ENCODE measurements at places on chromosomes 6 and 20. TPM values are rescaled to one million over a fixed set of nuclear protein-coding genes. Genes with fewer than 3 reads are reported as not detected.

The PPARD gene
- polyA plus RNA-seq = 18.6 TPM

The TBX18 gene
- polyA plus RNA-seq = 6.6 TPM

The POPDC3 gene
- 0.26 TPM for polyA plus RNA-seq

The TP53INP2 gene
- 12.7 TPM for polyA plus RNA-seq

The FLRT3 gene
- polyA plus RNA-seq = 164 TPM

The CD93 gene
- polyA plus RNA-seq = 39.5 TPM

The MTG2 gene
- polyA plus RNA-seq = 26.3 TPM

The C6orf58 gene
- polyA plus RNA-seq = 0.82 TPM

The ZNF391 gene
- 12.6 TPM for polyA plus RNA-seq

The SPAG4 gene
- polyA plus RNA-seq = 2.2 TPM

The ACTL10 gene
- 0.29 TPM for polyA plus RNA-seq

The WFDC2 gene
- 141 TPM for polyA plus RNA-seq

The CRYBG1 gene
- polyA plus RNA-seq = 30.0 TPM

The HLA-DMA gene
- 18.3 TPM for polyA plus RNA-seq

The PLTP gene
- polyA plus RNA-seq = 133 TPM

The BMP2 gene
- polyA plus RNA-seq = 19.5 TPM

The LRRC73 gene
- 1.0 TPM for polyA plus RNA-seq

The PRICKLE4 gene
- 5.4 TPM for polyA plus RNA-seq

The TCF21 gene
- 184 TPM for polyA plus RNA-seq

The NRSN1 gene
- 0.15 TPM for polyA plus RNA-seq

The XKR7 gene
- 0.24 TPM for polyA plus RNA-seq

The SESN1 gene
- 26.5 TPM for polyA plus RNA-seq

The POM121L2 gene
- not detected for polyA plus RNA-seq

The SCRT2 gene
- 0.06 TPM for polyA plus RNA-seq

The GJA1 gene
- 63.3 TPM for polyA plus RNA-seq

The TBXT gene
- not detected for polyA plus RNA-seq

The RCAN2 gene
- polyA plus RNA-seq = 27.5 TPM

The FNDC1 gene
- 7.1 TPM for polyA plus RNA-seq

The WFDC10B gene
- not detected for polyA plus RNA-seq

The PLA2G7 gene
- polyA plus RNA-seq = 3.1 TPM

The PHACTR1 gene
- polyA plus RNA-seq = 14.8 TPM

The RAET1L gene
- polyA plus RNA-seq = not detected

The PSORS1C2 gene
- not detected for polyA plus RNA-seq

The CST2 gene
- not detected for polyA plus RNA-seq

The LPA gene
- polyA plus RNA-seq = 0.28 TPM

The EDN1 gene
- 4.8 TPM for polyA plus RNA-seq

The PTGIS gene
- polyA plus RNA-seq = 31.6 TPM

The SLC26A8 gene
- 0.32 TPM for polyA plus RNA-seq

The PERP gene
- polyA plus RNA-seq = 19.4 TPM

The ULBP3 gene
- polyA plus RNA-seq = 10.1 TPM

The OR2H1 gene
- polyA plus RNA-seq = not detected

The SMOC2 gene
- polyA plus RNA-seq = 25.7 TPM

The HBS1L gene
- polyA plus RNA-seq = 77.3 TPM

The TFEB gene
- 8.6 TPM for polyA plus RNA-seq

The BPIFB4 gene
- not detected for polyA plus RNA-seq

The PHACTR3 gene
- 12.9 TPM for polyA plus RNA-seq

The OR2B6 gene
- polyA plus RNA-seq = 0.14 TPM

The TMEM30A gene
- 125 TPM for polyA plus RNA-seq

The USP49 gene
- 10.9 TPM for polyA plus RNA-seq

The TLDC2 gene
- 3.2 TPM for polyA plus RNA-seq

The DEFB126 gene
- not detected for polyA plus RNA-seq

The CGAS gene
- polyA plus RNA-seq = 3.2 TPM

The PLCB4 gene
- 15.7 TPM for polyA plus RNA-seq

The PACRG gene
- polyA plus RNA-seq = 14.0 TPM

The PDE10A gene
- 19.0 TPM for polyA plus RNA-seq

The MKKS gene
- polyA plus RNA-seq = 37.5 TPM

The C2 gene
- polyA plus RNA-seq = 3.3 TPM
